ENCODE measurements at places on chromosomes 5 and 9.

DNA sequence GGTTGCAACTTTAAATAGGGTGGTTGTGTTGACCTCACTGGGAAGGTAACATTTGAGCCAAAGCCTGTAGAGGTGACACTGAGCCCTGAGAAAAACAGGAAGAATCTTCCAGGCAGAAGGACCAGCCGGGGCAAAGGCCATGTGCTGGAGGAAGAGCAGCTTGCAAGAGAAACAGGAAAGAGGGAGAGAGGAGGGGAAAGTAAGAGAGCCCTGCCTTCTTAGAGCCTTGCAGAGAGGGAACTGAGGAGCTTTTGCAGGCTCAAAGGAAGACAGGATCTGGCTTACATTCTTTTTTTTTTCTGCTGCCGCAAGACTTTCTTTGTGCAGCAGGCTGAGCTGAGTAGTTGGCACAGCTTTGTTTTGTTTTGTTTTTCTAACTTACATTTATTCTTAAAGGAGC is 17.4 kb downstream of the C9orf153 start:
- no peak for DNase-seq

DNA sequence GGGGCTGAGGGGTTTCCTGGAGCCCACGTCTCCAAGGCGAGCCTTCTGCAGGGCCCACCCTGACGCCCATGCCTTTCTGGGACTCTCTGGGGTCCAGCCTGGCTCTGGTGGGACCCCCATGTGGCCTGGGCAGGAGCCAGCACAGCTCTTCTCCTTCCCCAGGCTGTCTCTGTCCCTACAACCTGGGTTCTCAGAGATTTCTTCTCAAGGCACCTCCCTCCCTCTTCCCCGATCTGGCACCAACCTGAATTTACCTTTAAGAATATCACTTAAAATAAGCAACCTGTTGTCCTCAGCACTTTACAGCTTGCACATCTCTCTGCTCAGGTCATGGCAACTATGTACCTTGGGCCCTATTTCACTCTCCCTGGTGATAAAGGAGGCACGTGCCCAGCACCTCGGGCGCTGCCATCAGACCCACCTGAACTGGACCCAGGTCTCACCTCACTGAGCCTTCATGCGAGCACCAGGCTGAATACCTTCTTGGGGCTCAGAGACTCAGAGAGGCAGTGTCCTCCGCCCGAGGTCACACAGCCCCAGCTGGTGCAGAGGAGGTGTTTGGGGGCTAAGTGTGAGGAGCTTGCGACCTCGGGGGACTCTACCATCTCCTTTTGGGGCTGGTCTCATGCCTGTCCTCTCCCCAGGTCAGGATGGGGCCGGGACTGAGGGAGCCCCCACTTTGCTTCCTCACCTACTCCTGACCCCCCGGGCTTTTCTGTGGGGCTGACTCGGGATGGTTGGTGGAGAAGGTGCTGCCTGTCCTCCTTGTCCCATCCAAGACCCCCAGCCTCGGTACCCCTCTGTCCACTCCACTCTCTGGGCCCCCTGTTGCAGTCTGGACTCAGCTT is 217.7 kb downstream of the C9orf50 start:
- no peak for DNase-seq

DNA sequence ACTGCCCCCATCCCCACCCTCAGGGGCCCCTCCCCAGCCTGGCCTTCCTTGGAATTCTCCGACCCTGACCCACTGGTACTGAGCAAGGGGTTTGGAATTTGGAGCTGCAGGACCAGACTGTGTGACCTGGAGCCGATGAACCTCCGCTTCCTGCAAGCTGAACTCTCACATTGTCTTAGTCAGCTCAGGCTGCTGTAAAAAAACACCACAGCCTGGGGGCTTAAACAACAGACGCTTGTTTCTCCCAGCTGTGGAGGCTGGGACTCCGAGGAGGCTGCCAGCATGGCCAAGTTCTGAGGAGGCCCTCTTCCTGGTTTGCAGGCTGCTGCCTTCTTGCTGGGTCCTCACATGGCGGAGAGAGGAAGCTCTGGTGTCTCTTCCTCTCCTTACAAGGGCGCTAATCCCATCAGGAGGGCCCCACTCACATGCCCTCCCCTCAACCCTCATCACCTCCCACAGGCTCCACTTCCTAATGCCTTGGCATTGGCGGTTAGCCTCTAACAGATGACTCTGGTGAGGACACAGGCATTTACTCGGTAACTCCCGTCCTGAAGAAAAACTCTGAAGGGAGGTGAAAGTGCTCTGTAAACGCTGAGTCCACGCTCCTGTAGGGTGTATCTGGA is 42.4 kb downstream of the C5orf15 start:
- no peak for DNase-seq

- no peak for DNase-seq
These were observed 285.8 kb downstream of the ISL1 start for GRCh38 chr5:51669095-51669494.

DNA sequence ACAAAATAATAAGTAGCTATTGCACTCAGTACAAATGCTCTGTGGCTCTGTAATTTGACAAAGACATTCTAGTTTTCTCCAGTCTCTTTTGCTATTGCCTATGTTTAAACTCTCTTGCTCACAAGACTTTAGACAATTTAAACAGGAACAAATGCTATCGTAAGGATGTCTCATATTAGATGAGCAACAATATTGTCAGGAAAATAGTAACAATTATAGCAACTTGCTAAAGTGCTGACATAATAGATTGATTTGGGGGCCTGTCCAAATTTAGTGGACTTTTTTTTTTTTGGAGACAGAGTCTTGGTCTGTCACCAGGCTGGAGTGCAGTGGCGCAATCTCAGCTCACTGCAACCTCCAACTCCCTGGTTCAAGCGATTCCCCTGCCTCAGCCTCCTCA is 11.8 kb downstream of the KIF2A start:
- no peak for DNase-seq

DNA sequence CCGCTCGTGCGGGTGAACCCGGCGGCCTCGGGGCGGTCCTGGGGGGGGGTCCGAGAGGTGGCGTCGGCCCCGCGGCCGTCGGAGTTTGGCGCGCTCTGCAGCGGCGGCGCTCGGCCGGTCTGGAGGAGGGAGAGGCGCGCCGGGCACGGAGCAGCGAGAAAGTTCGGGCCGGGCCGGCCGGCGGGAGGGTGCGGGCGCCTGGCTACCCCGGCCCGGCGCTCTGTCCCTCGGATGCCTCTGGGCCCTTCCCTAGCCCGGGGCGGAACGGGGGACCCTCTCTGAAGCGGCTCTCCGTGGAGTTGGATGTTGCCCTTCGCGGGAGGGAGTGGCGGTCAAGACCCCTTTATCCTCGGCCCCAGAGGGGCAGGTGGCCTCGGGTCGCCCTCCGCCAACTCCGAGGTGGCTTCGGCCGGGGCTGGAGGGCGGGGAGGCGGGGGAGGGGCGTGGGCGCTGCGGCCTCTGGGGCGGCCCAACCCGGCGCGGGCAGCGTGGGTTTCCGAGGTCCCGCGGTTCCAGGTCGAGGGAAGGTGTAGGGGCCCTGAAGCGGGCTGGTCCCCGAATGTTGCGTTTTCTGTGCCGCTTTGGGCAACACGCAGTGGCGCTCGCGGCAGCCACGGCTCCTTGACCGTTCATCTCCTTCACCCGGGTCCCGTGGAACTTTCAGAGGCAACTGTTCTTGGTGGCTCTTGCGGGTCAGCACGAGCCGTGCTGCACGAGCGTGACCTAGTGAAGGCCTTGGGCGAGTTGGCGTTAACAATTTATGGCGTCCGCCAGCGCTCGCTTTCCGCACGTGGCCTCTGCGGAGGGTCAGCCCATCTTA is 290.5 kb downstream of the DOCK8 start:
- peak; percentile 4 for DNase-seq

GRCh38 chr9:91346644-91347043 is 15.1 kb downstream of the AUH start:
- no peak for DNase-seq

GRCh38 chr9:123354806-123355508 is 1.0 kb upstream of the CRB2 start:
- no peak for DNase-seq

DNA sequence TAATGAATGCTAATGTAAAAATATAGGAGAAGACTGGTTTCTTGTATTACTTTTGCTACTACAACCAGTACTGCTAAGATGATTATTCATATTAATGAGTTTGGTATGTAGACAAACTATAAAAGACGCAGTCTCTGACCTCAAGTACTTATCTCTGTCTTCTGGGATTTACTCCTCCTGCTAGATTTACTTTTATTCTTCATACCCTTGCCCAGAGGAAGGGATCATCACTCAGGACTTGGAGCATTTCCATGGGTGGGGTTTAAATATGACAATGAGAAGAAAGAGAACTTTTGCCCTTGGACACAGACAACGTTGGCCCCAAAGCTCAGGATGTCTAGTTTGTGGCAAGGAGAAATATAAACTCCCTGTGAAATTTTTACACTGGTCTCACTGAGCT is 126.1 kb downstream of the BNC2 start:
- no peak for DNase-seq

Data from nucleus accumbens (tissue), 56 donors.